BJ (cell line): ENCODE measurements at places on chromosomes 7 and 10.

- no peak for DNase-seq
Measured at GRCh38 chr10:4549139-4549653, 276.8 kb upstream of the AKR1E2 start.

DNA sequence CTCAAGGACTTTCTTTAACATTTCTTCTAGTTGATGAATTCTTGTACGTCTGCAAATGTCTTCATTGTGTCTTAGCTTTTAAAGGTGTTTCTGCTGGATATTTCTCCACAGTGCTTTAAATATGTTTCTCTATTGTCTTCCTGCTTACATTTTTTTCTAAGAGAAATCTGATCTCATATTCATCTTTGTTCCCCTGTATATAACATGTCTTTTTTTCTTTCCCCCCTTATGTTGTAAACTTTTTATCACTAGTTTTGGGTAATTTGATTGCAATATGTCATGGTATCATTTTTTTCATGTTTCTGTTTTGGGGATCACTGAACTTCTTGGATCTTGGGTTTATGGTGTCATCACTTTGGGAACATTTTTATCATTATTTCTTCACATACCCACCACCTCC, 7.5 kb downstream of the RBAK start:
- DNase-seq: no peak

GRCh38 chr10:89051593-89051992, 61.0 kb downstream of the FAS start:
- DNase-seq: no peak

GRCh38 chr7:135160858-135161653, 9.5 kb downstream of the CYREN start:
- DNase-seq: no peak

- DNase-seq: no peak
Measured at GRCh38 chr7:101662447-101662998, 33.4 kb upstream of the MYL10 start.

GRCh38 chr7:148708026-148708885, 9.6 kb downstream of the CUL1 start:
- DNase-seq: no peak

DNA sequence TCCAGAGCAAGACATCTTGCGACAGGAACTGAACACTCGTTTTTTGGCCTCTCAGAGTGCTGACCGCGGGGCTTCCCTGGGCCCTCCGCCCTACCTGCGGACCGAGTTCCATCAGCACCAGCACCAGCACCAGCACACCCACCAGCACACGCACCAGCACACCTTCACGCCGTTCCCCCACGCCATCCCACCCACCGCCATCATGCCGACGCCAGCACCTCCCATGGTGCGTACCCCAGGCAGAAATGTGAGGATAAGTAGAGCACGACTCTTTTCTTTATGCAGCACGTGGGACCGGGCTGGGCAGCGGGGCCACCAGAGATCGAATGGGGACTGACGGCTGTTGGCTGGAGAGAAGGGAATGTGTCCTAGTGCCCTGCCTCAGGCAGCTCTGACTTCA, 365.8 kb upstream of the GALNT17 start:
- no peak for DNase-seq

GRCh38 chr7:36847946-36848345, 123.7 kb upstream of the AOAH start:
- no peak for DNase-seq

DNA sequence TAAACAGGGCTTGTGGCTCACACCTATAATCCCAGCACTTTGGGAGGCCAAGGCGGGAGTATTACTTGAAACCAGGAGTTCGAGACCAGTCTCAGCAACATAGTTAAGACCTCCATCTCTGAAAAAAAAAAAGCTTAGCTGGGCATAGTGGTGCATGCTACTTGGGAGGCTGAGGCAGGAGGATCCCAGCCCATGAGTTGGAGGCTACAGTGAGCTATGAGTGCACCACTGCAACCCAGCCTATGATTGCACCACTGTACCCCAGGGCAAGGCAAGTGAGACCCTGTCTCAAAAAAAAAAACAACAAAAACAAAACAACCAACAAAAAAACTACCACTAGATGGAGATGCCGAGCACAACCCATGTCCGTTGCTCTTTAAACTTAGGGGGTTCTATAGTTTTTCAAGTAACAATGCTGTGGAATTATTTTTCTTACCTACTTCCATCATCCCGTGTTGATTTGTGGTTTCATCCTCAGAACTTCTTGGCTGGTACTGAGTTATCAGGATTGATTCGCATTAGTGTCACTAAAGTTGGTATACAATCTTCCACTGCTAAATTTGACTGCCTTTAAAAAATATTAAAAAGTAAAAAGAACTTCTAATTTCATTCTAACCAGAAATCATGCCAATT, 12.2 kb upstream of the REPIN1 start:
- no peak for DNase-seq

DNA sequence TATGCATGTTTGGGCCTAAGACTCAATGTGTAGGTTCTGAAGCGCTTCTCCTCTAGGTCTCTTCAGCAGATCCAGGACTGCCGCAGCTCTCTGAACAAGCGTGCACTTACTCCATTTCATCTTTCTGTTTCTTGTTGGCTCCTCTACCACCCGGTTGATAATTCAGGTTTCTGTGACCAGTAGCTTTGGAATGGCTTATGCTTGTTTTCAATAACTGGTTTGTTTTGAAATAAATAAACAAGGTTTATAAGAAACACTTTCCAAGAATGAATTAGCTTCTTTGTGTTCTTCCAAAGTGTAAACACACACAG, 1.5 kb downstream of the MDFIC start:
- no peak for DNase-seq

- DNase-seq: no peak
Measured at GRCh38 chr10:73876157-73876556, 1.8 kb upstream of the CAMK2G start.

DNA sequence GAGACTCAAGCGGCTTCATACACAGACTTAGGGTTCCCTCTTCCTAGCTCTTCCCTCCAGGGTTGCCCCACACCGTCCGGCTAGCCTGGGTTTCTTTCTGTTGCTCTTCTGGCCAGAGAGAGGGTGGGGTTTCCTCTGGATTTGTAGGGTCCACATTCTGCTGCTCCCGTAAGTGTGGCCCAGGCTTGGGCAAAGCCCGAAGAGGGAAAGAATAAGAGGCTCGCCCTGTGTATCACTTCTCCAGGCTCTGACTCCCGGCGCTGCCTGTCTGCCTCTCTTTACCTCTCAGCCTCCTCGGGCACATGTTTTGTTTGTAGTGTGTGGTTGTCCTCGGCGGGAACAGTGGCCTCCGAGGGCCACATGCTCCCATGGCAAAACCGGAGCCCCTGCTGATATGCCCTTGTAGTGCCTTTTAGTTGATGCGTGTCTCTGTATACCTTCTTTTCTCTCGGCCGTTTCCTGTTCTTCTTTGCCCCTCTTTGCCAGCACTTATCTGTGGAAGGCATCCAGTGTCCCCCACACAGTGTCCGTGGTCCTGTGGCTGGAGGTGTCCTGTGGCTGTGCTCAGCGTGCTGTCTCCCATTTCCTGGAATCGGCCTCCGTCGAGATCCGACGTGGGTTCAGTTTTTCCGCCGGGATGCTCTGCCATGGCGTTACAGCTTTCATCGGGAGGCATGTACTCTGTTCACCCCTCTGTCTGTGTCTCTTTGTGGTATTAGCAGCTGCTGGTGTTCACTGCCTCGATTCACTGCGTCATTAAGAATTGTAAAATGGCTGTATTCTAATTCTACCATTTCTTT, 102.9 kb downstream of the INPP5A start:
- no peak for DNase-seq

GRCh38 chr10:1301143-1301542, 245.0 kb downstream of the WDR37 start:
- DNase-seq: no peak

GRCh38 chr7:112252141-112252540, 45.6 kb downstream of the ZNF277 start:
- DNase-seq: no peak

- DNase-seq: peak; percentile 64
Measured at GRCh38 chr7:149625947-149626392, 128.4 kb upstream of the ZNF746 start.

GRCh38 chr10:124586142-124586541, 124.5 kb downstream of the LHPP start:
- DNase-seq: no peak

- DNase-seq: no peak
Measured at GRCh38 chr7:11313801-11314200, 340.1 kb downstream of the PHF14 start.

- no peak for DNase-seq
Measured at GRCh38 chr10:42896735-42897134, 114.1 kb downstream of the BMS1 start.
